ENCODE measurements at places on chromosomes 2 and 18.

GRCh38 chr2:91839904-91840868 is 3031.0 kb upstream of the TEKT4 start:
- DNase-seq = no peak

DNA sequence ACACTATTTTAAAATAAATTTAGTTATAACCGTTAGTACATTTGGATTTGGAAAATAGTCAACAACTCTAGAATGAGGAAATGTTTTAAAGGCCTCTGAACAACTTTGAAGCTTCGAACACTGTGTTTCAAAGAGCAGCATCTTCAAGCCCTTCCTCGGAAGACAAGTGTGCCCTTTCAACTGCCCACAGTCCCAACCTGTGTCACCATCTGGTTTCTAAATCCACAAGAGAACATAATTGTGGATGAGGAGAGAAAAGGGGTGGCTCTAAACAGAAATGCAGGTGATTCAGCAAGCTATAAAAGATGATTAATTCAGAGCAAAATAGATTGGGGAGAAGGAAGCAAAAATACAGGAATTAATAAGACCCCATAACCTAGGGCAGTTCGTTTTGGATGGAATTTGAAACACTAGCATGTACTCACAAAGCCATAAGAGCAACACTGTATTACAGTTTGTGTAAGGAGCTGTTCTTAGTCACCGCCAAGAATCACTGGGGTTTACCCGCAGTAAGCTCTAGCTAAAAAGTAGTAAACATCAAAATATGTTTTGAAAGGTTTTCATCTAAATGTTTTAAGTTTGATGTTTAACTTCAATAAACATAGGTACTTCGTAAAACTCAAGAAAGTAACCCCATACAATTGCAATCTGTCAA is 160.7 kb downstream of the EIPR1 start:
- DNase-seq = no peak

DNA sequence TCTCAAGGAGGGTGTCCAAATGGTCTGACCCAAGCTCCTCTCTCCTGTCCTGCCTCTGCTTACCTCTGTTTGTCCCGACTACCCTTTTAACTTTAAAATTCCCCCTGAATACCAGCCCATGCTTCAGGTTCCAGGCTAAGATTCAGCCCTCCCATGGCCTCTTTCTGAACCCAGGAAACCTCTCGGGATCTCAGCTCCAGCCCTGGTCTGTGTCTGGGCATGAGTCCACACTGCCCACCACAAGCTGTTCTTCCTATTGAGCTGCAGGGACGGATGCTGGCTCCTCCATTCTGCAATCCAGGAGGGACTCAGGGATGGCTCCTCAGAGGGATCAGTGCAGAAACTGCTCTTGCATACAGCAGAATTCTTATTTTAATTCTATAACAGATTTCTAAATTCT is 78.9 kb downstream of the MYT1L start:
- DNase-seq = no peak

GRCh38 chr2:229562472-229563127 is 151.8 kb downstream of the DNER start:
- no peak for DNase-seq

DNA sequence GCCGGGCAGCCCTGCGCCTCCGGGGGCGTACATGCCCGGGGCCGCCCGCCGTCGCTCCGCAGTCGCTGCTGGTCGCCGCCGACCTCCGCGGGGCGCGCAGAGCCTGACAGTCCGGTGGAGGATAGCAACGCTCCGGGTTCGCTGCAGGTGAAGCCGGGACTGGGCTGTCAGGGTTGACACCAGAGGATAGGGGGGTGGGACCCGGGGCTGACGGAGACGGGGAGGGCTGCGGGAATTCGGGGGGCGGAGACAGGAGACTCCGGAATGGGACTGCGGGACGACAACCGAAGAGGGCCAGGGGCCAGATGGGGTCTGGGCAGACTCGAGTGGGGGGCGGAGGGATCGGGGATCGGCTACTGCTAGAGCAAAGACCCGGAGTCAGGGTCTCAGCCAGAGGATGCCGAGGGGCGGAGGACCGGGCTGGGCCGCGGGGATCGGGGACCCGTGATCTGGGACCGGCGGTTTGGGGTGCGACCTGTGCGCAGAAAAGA is 403 bp downstream of the TMEM127 start:
- DNase-seq = peak; percentile 24

DNA sequence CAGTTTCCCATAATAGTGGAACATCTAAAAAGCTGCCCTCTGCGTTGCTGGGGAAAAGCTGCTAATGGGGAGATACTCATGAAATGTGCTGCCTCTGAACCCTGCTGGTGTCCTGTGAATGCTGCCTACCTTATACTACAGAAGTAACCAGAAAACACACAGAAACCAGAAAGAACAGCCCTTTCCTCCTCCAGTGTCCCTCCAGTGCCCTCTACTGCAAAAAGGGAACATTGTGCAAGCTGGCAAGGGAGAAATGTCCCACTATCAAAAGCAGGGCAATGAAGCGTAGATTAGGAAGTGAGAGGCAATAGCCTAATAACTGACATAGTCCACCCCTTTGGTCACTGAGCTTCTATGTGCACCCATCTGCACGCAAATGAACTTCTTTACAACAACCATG is 162.7 kb upstream of the ETAA1 start:
- no peak for DNase-seq

- no peak for DNase-seq
Observed at GRCh38 chr2:101884423-101884822, 107.3 kb upstream of the IL1R2 start.

DNA sequence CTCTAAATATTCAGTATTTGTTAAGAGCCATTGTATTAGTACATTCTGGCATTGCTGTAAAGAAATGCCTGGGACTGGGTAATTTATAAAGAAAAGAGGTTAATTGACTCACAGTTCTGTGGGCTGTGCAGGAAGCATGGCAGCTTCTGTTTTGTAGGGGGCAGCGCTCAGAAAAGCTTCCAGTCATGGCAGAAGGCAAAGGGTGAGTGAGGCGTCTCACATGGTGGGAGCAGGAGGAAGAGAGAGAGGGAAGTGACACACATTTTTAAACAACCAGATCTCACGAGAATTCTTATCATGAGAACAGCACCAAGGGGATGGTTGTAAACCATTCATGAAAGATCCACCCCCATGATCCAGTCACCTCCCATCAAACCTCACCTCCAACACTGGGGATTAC is 13.8 kb upstream of the CCDC102B start:
- no peak for DNase-seq

GRCh38 chr2:72561621-72562318 is 264.1 kb downstream of the EXOC6B start:
- DNase-seq = no peak

GRCh38 chr2:141869572-141869971 is 261.2 kb downstream of the LRP1B start:
- DNase-seq = no peak

DNA sequence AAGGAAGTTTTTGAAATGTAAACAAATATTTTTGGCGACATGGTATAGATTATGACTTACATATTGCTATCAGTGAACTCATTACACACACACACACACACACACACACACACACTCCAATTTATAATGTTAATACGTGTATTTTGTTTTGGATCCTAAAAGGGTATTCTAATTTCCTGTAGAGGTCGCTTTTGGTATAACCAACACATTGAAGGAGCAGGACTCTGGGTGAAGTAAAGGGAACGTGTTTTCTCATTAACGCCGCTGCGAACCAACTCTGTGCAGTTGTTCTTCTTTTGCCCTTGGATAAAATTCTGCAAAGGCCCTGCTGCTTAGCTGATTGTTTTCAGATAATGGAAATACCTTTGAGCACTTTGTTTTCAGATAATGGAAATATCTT is 190.4 kb downstream of the PMAIP1 start:
- no peak for DNase-seq

GRCh38 chr2:11553661-11554398 is 20.0 kb downstream of the GREB1 start:
- no peak for DNase-seq

GRCh38 chr18:46250812-46251173 is 146.6 kb downstream of the HAUS1 start:
- no peak for DNase-seq

GRCh38 chr2:4336864-4337263 is 633.5 kb downstream of the DCDC2C start:
- DNase-seq = no peak

GRCh38 chr2:96663829-96664228 is 21.3 kb downstream of the FER1L5 start:
- DNase-seq = no peak

GRCh38 chr18:48944634-48945033 is 6.1 kb downstream of the SMAD7 start:
- DNase-seq = no peak

DNA sequence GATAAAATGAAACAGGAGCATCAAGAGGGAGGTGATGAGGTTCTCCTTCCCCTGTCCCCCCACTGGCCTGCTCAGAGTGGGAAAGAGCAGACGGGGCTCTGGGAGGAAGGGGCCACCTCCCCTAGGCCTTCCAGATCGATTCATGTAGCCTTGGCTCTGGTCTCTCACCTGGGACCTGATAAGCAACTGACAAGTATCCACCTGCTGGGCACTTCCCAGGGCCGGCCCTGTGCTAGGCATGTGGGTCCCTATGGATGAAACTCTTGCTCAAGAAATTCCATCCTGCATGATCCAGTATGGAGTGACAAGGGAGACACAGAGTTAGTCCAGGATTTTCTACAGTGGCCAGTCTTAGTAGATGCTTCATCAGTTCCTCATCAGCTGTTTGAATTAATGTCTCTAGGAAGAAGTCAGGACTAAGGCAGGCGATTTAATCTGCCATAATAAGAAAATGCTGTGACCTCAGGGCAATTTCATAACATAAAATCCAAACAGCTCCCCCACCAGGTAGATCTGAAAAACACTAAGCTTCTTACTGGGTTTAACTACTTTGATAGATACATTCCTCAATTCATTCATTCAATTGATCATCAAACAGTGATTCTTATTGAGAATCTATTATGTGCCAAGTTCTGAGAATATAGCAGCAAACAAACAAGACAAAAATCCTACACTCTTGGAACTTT is 44.7 kb upstream of the ZFP36L2 start:
- no peak for DNase-seq

DNA sequence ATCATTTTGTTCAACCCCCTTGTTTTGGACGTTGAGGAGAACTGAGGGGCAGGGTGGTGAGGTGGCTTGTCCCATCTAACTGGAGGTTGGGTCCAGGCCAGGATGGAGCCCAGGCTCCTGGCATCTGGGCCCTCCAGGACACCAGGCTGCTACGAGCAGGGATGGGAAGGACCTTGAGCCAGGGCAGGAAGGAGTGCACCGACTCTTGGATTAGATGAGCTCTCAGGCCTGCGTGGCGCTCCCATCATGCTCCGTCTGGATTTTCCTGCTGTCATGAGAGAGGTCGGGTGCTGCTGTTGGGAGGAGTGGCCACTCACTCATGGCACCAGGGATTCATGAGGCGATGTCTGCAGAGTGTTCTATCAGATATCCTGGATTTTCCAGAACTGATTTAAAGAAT is 18.3 kb upstream of the ALLC start:
- DNase-seq = no peak

DNA sequence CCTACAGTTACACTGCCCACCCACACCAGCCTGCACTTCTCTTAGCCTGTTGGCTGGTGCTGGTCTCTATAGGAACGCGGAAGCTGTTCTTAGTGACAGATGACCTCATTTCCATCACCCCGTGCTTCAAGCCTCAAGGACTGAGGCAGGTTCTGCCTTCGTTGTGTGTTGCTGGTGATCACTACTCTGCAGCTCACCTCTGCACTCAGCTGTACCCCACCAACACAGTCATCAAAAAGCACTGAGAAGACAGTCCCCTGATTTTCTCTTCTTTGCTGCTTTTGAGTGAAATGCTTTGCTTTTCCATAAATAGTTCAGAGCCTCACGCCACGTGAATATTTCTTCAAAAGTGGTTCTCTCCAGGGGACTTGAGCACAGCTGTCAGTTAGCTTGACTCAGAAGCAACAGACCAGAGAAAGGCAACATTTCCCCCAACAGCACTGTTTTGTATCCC is 225.7 kb upstream of the CCDC150 start:
- DNase-seq = no peak

- no peak for DNase-seq
Observed at GRCh38 chr2:123732563-123732962, 292.5 kb upstream of the CNTNAP5 start.

DNA sequence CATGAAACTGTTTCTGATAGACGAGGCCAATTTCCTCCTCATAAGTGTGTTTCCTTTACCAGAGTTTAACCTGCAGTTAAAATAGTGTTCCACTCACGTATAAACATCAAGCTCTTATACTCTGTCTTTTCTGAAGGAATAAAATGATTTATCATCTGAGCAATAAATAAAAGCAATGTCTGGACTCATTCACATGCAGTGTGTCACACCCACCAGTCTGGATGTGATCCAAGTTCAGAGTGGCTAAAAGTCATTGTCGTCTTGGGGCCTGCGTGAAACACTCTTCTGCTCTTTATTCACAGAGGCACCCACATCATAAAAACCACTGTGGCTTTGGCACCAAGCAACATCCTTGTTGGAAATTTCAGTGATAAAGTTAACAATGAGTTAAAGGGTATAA is 19.5 kb upstream of the SLC9A4 start:
- DNase-seq = no peak

GRCh38 chr2:57516698-57517340 is 529.8 kb upstream of the VRK2 start:
- DNase-seq = no peak

Data from activated gamma-delta T cell treated with anti-CD3 and anti-CD28 coated beads, Interleukin-2, amount 50 U/mL, for 16 hours (primary cell).